ENCODE measurements at places on chromosomes 2 and 18.

GRCh38 chr18:42860011-42860410 lies 255.5 kb downstream of the RIT2 start:
- DNase-seq: no peak

GRCh38 chr2:110731064-110731463 lies 1.3 kb upstream of the ACOXL start:
- DNase-seq: no peak

- no peak for DNase-seq
These were observed 661.8 kb upstream of the HS6ST1 start for GRCh38 chr2:128980475-128980874.

GRCh38 chr2:122525336-122525735 lies 769.9 kb downstream of the TSN start:
- no peak for DNase-seq

- no peak for DNase-seq
These were observed 85.5 kb downstream of the MALT1 start for GRCh38 chr18:58756596-58757240.

DNA sequence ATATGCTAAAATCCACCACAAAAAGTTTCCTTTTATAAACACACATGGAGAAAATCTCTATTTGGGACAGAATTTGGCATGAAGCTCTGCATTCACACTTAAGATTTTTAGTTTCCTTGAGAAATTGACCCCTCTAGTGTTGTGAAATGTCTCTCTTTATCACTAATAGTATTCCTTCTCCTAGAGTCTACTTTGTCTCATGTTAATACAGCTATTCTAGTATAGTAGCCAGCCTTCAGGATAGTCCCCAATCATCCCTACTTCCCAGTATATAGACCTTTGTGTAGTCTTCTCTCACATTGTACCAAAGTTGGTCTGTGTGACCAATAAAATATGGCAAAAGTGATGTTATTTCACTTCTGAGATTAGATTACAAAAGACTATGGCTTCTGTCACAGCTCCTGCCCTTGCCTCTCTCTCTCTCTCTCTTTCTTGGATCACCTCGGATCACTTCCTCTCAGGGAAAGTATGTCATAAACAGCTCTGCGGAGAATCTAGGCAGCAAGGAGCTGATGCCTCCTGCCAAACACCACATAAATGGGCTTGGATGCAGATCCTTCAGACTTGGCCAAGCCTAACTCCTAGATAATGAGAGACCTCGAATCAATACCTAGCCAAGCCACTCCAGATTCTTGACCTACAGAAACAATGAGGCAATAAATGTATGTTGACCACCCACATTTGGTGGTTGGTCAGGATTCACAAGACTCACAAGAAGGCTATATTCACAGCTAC lies 59.7 kb upstream of the NABP1 start:
- DNase-seq: no peak

- DNase-seq: no peak
These were observed 110.5 kb downstream of the KLF7 start for GRCh38 chr2:207055257-207055656.

DNA sequence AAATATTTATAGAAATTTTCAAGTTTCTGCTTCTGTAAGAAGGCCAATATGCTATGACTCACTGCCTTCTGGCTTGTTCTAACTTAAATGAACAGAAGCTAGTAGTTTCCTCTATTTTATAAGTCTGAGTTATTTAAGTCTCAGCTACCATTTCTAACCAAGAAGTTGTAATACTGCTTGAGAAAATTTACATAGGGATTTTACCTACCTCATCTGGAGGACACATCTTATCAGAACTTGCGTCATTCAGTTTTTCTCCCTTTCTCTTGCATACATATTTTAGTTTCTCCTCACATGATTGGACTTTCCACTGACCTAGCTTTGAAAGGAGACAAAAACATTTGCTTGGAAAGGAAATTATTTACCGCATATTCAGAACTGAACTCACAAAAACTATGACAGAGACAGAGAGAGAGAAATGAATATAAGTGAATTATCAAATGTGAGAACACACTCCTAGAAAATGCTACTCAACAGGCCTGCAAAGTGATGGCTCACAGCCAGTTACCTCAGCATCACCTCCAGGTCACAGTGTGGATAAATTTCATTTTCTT lies 81.1 kb upstream of the CD302 start:
- no peak for DNase-seq
